Fibroblast of the conjunctiva (primary cell): ENCODE measurements at places on chromosomes 3 and 15.

DNA sequence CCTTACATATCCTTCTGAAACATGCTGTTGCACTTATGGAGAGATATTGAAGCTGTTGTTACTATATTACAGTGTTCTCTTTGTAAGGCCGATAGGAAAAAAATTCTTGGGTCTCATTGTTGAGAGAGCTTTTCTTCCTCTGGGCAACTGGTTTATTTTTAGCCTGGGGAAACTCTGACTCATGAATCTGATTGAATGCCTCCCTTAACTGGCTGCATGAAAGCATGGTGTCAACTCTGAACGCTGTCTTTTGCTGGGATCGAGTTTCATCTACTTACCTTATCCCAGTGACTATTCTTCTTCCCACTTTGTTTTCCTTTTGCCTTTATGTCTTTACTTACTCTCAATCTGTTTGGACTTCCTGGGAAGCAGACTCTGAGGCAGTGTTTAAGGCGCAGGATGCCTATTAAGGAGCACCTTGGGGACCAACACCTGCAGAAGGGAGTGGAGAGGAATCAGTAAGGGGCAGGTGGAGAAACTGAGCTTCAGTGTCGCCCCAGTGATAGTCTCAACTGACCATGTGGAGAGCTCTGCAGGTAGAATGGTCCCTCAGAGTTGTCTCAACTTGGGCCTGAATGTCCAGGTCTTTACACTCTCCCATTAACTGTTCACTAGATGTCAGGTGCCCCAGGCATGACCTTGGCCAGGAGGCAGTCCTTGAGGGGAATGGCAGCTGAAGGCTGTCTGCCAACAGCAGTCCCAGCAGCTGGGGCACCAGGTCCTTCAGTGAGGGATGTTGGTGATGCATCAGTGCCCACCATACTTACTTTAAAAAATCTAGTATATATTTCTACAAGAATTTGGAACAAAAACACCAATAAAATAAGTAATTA, 88.9 kb upstream of the CCNL1 start:
- DNase-seq = peak; percentile 89

GRCh38 chr3:148827585-148827984, at the start of gene CPB1:
CPB1 (plus strand) TSS chr3:148827811; CDS start chr3:148827824, 13 bp downstream.
- no peak for DNase-seq

DNA sequence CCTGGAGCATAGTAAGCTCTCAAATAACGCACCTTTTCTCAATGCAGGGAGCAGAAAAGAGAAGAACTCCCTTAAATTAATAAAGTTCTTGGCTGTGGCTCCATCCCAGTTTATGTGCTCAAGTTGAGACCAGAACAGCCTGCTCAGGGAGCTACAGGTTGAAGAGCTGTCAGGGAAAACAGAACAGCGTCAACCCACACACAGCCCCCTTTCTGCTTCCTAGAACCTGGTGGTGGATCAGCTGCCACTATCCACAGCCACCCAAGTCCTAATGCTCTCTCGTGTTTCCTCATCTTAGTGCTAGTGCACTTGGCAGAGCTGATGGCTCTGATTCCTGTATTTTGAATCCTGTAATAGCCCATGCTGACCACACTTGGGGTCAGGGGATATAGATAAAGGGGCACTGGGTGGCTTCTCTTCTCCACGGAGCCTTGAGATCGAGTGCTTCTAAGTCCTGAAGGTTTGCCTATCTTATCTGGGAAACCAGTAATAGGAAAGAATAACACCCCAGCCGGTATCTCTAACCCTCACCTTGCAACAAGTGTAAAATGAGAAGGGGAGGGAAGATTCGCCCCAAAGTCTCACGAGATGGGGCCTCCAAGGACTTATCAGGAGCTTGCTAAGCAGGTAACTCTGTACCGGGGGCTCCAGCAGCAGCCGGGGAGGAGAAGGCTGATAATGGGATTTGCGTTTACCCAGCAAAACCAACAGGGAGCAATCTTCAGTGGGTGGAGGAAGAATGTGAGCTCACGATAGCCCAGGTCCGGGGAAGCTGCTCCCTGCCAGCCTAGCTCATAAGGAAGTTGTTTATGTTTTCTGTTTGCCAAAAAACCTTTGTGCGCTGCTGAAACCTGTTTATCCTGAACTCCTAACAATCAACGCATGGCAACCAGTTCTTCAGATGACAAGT, 136.2 kb upstream of the ICE2 start:
- no peak for DNase-seq

- no peak for DNase-seq
Observed at GRCh38 chr3:156382458-156383346, 172.2 kb downstream of the SSR3 start.

DNA sequence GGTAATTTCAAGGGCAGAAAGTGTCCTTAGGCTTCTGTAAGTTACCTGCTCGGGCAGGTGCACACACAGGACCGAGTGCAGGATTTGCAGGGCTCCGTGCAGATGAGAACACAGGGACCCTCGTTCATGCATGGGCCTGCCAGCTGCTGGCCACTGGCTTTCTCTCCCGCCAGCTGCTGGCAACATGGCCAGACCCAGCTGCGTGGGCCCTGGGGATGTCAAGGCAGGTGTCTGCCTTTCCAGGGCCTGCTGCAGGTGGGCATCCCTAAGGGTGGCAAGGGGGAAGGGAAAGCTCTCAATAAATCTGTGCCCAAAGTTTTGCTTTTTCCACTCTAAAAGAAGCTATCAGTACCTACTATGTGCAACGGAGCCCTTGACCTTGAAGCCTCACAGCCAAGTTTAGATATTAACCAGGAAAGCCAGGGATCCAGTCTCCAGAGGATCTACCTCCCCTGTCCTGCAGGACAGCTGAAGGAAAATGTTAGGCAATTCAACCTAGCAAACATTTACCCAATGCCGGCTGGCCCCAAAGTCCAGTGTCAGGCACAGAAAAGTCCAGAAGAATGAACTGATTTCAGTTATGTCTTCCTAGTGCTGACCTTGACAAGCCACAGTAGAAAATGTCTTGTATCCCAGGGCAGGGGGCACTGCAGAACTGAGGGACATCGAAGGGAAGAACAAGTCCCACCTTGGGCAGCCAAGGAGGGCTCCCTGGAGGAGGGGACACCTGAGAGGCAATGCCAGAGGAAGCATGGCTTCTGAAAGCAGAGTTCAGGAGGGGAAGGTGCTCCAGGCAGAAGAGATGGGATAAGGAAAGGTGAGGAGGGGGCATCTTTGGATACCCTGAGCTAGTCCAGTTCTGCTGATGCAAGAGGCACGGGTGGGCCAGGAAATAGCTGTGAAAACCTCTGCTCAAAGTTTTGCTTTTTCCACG, 26.4 kb downstream of the NUP210 start:
- no peak for DNase-seq

DNA sequence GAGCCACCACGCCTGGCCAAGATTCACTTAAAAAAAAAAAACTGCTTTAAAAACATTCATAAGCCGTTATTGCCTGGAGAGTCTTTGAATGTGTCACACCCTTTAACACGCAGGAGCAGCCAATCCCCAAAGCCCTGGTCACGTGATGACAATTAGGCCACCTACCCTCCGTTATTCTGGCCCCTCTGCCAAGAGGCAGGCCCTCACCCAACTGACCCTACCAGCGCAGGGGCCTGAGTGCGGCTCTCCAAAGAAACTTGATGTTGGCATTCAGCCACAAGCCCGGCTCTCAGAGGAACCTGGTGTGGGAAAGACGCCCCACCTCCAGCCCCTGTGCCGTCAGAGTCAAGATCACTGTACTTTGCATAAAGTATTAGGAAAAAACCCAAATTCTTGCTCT, 11.6 kb upstream of the MUC4 start:
- DNase-seq = no peak

DNA sequence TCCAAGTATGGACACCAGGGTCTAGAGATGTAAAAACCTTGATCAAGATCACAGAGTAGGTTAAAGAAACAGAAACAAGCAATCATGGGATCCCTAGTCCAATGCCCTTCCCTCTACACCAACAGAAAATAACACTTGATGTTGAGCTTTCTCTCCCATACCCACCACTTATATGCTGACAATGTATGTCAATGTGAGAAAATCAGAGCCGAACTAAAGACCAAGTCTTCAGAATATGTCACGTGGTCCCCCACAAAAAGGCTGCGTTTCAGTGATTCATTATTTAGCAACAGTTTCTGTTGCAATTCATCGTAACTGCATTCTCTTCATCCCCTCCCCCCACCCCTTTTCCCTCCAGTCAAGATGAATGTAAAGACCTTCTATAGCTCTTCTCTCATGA, 278.9 kb upstream of the STT3B start:
- DNase-seq = peak; percentile 35

DNA sequence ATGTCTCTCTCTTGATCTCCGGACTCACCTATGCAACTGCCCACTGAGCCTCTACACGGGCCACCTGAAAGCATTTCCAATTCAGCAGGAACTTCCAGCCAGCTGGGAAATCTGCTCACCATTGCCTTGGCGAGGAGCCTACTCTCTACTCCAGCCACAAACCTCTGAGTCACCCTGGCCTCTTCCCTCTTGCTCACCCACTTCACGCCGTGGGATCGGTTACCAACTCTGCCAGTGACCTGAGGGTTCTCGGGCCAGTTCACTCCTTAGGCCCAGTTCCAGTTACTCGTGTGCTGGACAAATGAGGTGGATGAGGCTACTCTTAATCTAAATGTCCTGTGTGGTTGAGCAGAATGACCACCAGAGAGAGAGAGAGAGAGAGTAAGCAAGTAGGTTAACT, 70.1 kb downstream of the CEMIP start:
- DNase-seq = peak; percentile 37

DNA sequence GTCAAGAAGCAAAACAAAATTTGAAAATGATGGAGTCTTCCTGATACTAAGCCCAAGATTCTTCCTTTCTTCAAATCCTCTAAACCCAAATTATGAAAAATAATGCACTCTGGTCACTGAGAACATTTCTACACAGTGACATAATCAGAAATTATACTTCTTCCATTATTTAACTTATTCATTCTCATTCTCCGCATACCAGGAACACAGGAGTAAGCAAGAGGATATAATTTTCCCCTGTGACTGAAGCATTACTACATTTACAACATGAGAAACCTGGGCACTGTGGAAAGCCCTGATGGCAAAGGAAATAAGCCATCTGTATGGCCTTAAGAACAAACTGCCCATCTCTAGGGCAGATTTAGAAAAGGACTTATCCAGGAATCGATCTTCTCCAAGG, 47.0 kb downstream of the EXD1 start:
- no peak for DNase-seq

GRCh38 chr15:57122080-57122840, 203.8 kb downstream of the TCF12 start:
- DNase-seq = no peak

GRCh38 chr3:31575448-31575847, 42.7 kb downstream of the STT3B start:
- DNase-seq = no peak

DNA sequence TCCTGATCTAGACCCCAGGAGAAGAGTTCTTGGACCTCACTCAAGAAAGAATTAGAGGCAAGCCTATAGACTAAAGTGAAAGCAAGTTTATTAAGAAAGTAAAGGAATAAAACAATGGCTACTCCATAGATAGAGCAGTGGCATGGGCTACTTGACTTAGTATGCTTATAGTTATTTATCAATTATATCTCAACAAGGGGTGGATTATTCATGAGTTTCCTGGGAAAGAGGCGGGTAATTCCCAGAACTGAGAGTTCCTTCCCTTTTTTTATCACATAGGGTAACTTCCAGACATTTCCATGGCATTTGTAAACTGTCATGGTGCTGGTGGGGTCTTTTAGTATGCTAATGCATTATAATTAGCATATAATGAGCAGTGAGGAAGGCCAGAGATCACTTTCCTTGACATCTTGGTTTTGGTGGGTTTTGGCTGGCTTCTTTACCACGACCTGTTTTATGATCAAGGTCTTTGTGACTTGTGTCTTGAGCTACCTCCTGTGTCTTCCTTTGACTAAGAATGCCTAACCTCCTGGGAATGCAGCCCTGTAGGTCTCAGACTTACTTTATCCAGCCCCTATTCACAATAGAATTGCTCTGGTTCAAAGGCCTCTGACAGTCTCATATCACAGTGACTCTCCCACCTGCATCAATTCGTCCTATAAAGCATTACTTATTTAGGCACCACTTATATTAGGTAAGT, 35.3 kb upstream of the PLSCR2 start:
- no peak for DNase-seq

DNA sequence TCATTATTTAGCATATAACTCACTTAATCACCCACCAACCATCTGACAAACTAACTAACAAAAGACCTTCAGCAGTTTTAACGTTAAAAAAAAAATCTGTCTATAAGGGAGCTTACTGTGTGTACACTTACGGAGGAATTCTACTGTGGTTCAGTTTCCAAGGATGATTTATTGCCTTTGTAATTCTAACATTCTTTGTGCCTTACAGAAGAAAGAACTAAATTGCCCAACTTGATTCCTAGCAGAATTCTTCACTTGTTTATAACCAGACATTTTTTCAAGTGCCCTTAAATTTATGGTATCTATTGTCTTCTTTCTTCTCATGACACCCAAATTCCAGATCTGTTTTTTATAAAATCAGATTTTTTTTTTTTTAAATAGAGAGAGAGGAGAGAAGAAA, 119.7 kb upstream of the IGSF10 start:
- DNase-seq = peak; percentile 56

GRCh38 chr15:55514414-55514850, 6.4 kb upstream of the DNAAF4 start:
- no peak for DNase-seq

DNA sequence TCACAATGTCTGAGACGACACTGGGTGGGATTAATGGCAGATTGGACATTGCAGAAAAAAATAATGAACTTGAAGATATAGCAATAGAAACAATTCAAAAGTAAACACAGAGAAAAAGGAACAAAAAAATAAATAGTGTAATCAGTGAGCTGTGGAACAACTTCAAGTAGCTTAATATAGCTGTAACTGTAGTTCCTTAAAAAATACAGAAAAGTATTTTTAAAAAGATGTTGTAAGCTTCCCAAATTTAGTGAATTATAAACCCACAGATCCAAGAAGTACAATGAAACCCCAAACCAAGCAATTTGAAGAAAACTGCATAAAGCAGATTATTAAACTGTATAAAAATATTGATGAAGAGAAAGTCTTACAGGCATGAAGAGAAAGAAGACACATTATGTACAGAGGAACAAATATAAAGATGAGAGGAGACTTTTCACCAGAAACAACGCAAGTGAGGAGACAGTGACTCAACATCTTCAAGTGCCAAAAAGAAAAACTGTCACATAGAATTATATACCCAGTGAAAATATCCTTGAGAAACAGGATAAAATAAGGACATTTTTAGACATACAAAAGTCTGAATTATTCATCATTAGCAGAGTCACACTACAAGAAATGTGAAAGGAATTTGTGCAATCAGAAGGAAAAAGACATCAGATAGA, 176.4 kb downstream of the NFKBIZ start:
- DNase-seq = no peak

DNA sequence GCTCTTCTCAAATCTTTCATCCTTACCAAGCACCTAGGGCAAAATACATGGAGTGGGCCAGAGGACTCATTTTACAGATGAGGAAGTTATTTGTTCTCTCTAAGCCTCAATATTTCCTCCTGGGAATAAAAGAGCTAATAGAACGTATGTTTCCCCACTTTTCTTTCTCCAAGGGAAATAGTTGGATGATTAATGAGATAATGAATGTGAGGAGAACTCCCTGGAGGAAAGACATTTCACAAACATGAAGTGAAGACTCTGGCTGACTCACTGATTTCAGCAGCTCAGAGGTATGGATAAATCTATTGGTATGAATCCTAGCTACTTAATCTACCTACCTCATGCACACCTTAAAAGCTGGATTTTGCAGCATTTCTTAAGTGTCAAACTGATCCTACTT, 98.4 kb downstream of the ECT2 start:
- peak; percentile 23 for DNase-seq

GRCh38 chr3:8645712-8646111, 1.1 kb upstream of the SSUH2 start:
- DNase-seq = no peak
